ENCODE measurements at places on chromosomes 4 and X.

DNA sequence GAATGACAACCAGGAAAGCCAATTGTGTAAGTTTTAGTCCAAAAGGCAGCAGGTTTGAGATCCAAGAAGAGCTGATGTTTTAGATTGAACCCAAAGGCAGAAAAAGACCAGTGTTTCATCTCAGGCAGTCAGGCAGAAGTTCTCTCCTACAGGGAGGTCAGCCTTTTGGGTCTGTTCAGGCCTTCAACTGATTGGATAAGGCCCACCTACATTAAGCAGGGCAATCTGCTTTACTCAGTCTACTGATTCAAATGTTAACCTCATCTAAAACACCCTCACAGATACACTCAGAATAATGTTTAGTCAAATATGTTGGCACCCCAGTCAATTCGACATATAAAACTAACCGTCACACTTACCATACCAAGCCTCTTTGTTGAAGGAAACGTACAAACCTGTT, 134.2 kb upstream of the NEIL3 start:
- DNase-seq = no peak

DNA sequence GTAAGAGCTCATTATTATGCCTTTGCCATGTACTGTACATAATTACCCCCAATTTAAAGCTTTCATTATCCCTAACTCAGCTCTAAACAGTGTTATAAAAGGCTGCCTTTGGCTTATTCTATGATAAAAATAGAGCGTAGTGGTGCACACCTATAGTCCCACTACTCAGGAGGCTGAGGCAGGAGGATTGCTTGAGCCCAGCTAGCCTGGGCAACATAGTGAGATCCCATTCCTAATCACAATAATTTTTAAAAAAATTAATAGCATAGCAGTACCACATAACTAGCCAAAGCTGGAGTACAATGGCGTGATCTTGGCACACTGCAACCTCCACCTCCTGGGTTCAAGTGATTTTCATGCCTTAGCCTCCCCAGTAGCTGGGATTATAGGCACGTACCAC, 112.4 kb downstream of the PDS5A start:
- no peak for DNase-seq

DNA sequence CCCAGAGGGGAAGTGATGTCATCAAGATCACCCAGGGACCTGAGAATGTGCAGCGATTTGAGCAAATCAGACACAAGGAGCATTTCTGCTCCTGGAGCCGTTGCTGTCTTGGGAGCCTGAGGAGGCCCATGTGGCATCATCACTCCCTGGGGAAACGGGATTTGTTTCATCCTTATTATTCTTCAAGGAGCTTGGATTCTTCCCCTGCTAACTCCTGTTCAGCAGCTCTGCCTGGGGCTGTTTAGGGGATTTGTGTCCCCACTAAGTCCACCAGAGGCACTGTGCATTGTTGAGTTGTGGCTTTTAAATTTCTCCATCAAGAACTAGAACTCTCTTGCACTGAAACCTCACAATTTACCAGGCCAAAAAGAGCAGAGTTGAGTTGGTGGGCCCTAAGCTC, 104.2 kb upstream of the MSX1 start:
- no peak for DNase-seq

GRCh38 chr4:186798951-186799659, 75.4 kb upstream of the FAT1 start:
- no peak for DNase-seq

DNA sequence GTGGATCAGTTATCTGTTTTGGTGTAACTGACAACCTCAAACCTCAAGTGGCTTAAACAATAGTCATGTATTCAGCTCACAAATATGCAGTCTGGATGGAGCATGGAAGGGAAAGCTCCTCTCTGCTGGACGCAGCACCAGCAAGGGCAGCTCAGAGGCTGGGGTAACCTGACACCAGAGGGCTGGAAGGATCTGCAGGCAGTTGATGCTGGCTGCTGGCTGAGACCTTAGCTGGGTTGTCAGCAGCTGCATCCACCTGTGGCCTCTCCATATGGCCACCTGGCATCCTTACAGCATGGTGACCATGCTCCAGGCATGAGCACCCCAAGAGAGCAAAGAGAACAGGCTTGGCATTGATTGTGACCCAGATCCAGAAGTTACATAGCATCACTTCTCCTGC, 46.7 kb downstream of the ENPP6 start:
- no peak for DNase-seq

DNA sequence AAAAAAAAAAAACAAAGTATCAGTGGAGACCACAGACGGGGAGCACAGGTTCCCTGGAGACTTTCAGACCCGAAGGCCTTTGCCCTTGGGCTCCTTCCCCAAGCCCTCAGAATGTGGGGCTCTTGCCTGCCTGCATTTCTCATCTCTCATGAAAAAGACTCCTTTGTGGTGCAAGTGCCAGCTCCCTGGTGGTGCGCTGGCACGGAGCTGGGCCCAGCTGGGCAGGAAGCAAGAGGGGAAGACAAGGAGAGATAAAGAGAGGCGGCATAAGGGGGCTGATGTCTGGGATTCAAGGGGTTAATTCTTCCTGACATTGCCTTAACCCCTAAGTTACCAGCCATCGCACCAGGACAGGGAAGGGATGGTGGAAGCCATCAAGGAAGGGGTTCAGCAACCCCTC, 21.8 kb downstream of the NLGN3 start:
- DNase-seq = no peak

DNA sequence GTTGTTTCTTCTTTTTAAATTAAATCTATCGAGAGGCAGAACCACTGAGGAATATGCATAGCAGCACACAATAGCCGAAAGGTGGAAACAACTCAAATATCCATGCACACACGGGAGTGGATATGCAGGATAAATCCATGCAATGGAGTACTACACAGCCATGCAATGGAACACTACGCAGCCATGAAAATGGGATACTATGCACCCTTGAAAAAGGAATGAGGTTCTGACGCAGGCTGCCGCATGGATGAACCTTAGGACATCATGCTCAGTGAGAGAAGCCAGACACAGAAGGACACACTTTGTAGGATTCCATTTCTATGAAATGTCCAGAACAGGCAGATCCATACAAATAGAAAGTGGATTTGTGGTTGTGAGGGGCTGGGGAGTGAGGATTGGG, 18.4 kb upstream of the P2RY8 start:
- DNase-seq = peak; percentile 16

DNA sequence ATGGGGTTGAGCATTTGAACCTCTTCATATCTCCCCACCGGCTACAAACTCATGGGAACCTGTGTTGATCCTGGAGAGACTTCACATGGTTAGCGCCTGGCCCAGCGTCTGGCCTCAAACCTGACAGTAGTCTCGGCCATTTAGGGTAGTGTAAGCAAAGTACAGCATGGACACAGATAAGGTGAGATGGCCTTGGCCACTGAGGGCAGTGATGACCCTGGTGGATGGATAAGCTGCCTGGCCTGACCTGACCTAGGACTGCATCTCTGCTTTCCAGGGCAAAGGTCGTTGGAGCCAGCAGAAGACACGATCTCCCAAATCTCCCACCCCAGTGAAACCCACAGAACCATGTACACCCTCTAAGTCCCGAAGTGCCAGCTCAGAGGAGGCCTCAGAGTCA, 51.7 kb downstream of the BCORL1 start:
- no peak for DNase-seq

DNA sequence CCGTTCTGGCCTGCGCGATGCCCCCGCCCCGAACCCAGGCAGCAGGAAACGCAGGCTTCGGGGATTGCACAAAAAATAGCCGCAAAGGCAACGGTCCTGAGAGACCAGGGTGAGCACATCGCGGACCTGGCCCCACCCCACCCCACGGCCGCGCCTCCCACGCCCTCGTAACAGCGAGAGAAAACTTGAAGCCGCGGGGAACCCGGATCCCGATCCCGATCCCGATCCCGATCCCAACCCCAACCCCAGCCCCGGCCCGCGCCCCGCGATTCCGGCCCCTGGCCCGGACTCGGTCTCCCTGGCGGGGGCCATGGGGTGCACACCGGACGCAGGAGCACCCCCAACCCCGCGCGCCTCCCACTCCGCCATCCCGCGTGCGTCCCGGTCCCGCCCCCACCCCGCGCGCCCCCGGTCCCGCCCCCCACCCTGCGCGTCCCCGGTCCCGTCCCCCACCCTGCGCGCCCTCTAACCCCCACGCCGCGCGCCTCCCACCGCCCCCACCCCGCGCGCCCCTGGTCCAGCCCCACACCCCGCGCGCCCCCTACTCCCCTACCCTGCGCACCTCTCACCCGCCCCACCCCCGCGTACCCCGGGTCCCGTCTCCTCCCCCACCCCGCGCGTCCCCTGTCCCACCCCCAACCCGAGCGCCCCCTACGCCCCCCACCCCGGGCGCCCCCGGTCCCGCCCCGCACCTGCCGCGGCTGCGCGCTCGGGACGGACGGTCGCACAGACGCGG, 29.0 kb downstream of the NOP14 start:
- DNase-seq = peak; percentile 63

GRCh38 chr4:2062168-2062807, 3.2 kb downstream of the NAT8L start:
- no peak for DNase-seq

DNA sequence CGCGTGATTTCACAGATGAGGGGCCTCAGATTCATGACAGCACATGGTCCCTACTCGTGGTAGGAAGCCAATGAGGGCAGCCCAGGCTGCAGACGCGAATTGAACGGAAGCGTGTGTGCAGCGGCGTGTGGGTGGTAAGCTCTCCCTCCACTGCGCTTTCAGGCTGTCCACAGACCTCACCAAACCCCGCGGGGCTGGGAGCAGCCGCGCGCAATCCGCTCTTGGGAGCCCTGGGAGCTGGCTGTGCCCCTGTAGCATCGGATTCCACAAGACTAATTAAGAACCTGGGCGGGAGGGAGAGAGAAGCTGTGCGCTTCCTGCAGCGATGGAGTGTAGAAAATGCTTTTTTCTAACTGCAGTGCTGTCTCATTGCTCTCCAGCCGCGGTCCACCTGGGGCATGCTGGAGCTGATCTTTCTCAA, 134.9 kb downstream of the STOX2 start:
- peak; percentile 44 for DNase-seq

DNA sequence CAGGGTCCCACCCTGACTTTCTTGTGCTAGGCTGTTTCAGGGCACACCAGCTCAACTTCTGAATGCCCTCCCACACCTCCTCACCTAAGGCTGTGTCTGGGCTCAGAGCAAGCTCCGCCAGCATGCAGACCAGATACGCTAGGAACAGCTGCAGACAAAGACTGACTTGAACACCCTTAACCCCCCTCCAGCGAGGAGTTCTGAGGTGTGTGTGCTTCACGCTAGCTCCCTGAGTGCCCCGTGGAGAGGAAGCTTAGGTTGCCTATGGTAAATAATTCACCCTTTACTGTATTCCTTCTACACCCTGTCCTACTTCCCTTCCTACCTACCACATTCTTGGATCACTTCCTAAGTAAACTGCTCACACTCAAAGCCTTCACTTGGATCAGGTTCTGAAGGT, 115.0 kb downstream of the VCX3B start:
- no peak for DNase-seq

- no peak for DNase-seq
Measured at GRCh38 chr4:2484185-2484584, 15.3 kb downstream of the RNF4 start.

DNA sequence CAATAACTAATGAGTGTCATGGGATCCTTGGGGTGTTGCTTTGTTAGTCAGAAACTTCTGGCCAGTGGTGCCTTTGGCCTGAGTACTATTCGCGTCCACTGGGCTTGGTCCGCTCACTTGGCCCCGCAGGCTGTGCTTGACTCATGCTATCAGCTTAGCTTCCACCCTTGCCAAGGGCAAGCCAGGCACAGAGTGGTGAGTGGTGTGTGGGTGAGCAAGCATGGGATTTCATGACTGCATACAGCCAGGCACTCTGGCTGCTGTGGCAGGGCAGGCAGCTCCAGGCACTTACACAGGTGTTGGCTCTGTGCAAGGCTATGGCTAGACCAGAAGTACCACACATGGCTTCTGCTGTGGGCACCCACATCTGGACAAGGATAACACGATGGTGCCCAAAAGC, 1026.3 kb downstream of the PCDH19 start:
- DNase-seq = no peak

- no peak for DNase-seq
Measured at GRCh38 chrX:585115-585808, 45.3 kb upstream of the SHOX start.

DNA sequence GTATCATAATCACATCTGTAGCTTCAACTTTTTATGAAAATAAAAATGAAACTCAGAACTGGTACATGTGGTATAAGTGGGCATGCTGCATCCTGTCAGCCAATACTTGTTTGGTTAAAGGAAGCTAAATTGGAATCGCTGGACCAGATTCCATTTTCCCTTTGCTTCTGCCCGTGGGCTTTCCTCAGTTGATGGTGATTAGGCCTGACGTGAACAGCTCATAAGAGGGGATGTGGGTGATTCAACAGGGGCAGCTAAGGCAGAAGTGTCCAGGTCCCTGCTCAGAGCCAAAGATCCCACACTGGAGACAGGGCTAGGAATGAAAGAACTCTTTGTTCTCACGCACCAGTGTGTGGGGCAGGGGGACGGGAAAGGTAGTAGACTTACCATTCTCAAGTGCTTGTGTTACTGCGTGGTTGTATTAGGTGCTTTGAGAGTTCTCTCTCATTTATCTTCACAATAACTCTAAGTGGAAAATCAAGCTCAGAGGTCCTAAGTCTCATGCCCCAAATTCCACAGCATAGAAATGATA, 63.2 kb upstream of the GUCY1A1 start:
- no peak for DNase-seq

GRCh38 chrX:26889574-26889973, 573.6 kb downstream of the PPP4R3C start:
- DNase-seq = no peak

DNA sequence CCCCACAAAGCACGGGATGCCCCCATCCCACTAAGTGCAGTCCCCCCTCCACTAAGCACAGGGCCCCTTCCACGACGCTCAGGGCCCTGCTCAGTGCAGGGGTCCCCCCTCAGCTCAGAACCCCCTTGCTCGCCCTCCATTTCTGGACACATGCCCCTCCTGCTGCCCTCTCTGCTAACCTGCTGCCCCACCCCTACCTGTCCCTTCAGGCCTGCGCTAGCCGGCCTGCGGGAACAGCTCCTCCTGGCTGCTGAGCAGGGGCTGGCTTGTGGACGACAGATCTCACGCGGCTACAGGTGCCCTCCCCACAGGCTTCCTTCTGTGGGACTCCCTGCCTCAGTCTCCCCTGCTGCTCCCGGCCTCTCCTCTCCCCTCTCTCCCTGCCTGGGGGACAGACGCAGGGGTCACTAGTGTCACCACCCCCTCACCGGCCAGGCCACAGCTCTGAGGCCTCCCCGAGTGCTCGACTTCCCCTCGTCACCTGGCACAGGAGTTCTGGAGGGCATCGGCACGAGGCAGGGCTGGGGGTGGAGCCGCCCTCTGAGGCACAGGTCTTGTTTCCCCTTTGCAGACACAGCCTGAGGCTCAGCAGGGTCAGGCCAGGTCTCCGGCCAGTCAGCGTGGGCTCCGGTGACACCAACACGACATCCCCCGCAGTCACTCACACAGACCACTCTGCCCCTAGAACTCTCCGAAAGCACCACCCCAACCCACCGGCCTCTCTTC, 21.6 kb downstream of the GAK start:
- DNase-seq = no peak

DNA sequence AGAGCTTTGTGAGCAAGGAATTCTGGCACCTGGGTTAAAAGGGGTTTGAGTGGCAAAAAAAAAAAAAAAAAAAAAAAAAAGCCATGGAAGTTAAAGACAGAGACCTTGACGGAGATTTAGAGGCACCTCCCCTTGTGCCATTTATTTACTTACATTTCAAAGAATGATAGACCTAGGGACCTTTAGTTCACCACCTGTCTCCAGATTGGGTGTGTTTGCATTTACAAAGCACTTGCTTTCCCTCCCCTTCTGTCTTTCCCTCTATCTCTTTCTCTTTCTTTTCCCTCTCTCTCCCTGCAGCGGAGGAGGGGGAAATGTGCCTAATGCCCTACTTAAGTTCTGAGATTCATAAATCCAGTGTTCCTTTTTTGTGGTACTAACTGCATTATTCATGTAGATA, 116.0 kb downstream of the IQCM start:
- no peak for DNase-seq

- no peak for DNase-seq
Measured at GRCh38 chr4:152771741-152772533, 7.6 kb downstream of the TIGD4 start.
